Fibroblast of lung (primary cell): ENCODE measurements at places on chromosomes 7 and 10.
A peak's percentile ranks its signal among the peaks of the same experiment; 100 is the strongest.

DNA sequence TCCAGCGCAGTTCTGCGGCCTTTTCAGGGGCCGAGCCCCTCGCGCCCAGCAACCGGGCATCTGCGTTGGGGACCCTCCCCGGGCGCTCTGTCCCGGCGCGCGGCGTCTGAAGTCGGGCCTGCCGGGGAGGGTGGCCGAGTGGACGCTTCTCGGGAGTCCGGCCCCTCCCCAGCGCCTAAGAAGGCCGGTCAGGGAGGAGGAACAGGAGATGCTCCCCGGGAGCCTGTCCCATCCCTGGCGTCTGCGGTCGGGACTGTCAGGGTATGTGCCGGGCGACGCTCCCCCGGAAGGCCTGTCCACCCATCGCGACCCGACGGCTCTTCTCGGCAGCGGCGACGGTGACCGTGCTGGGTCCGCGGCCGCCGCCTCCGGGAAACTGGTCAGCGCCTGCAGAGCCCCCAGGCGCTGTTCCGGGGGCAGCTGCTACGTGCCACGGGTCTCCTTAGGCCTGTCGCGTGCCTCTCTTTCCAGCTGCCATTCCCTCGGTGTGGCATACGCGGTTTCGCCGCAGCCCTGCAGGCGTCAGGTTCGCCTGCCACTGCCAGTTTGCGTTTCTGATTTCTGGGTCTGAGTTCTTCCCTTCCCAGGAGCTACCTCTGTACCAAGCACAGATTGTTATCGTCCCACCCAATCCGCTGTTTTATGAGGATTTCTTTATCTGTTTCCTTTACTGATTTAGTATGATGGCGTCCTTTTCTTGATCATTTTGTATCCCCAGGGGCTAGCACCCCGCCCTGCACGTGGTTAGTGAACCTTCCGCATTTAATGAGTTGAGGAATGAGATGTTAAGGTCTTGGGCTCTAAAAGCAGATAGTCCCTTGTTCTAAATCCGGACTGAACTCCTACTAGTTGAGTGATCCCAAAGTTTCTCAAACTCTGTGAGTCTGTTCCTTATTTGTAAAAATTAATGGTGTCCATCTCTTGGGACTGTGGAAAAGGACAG, 782 bp downstream of the IFIT5 start:
- peak; percentile 49 for DNase-seq

DNA sequence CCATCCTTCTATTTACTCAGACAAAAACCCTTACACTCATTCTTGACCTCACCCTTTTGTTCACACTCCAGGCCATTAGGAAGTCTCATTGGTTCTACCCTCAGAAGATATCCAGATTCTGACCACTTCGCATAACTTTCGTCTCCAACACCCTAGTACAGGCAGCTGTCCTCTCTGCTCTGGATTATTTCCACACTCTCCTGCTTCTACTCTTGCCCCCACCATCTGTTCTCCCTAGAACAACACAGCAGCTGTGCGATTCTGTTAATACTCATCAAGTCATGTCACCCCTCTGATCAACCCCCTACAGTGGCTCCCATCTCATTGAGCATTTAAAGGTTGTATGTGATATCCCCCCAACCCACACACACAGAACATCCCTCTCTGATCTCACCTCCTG, 15.5 kb upstream of the TRIL start:
- DNase-seq, result no peak

- no peak for DNase-seq
Observed at GRCh38 chr10:95741807-95742467, 14.0 kb upstream of the ENTPD1 start.

GRCh38 chr7:133431134-133431724, 178.4 kb downstream of the EXOC4 start:
- no peak for DNase-seq
